ENCODE measurements at places on chromosomes 2 and 18.

DNA sequence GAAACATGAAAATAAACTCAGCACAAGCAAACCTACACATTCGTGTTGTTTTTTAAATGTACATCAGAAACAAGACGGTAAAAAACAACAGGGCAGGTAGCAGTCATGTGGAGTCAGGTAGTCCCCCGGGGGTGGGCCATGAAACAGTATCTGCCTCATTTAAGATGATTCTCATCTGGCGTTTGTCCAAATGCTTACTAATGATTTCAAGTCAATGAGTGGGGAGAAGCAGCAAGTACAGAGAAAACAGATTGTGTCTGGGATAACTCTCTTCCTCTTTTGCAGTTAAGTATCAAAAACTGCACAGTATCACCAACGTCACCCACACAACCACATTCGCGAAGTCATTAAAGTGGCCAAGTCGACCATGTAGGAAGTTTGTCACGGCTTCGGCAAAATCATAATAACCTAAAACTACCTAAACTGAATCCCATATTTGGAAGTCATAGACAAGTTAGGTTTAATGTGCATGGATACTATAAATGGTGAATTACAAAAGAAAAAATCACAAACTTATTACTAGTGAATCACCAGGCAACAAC lies 1.3 kb downstream of the LAPTM4A start:
- peak; percentile 68 for DNase-seq

- DNase-seq = peak; percentile 64
These were observed 63.4 kb downstream of the MREG start for GRCh38 chr2:215949991-215950404.

GRCh38 chr2:98489486-98489885 lies 44.8 kb downstream of the INPP4A start:
- no peak for DNase-seq

- no peak for DNase-seq
These were observed 136.1 kb downstream of the EXOC6B start for GRCh38 chr2:72689579-72690195.

GRCh38 chr2:14756981-14757657 lies 124.6 kb downstream of the LRATD1 start:
- peak; percentile 81 for DNase-seq

GRCh38 chr2:190583507-190584337 lies 49.2 kb upstream of the NEMP2 start:
- DNase-seq = no peak

GRCh38 chr2:174399171-174399570 lies 3.6 kb downstream of the SCRN3 start:
- DNase-seq = no peak

DNA sequence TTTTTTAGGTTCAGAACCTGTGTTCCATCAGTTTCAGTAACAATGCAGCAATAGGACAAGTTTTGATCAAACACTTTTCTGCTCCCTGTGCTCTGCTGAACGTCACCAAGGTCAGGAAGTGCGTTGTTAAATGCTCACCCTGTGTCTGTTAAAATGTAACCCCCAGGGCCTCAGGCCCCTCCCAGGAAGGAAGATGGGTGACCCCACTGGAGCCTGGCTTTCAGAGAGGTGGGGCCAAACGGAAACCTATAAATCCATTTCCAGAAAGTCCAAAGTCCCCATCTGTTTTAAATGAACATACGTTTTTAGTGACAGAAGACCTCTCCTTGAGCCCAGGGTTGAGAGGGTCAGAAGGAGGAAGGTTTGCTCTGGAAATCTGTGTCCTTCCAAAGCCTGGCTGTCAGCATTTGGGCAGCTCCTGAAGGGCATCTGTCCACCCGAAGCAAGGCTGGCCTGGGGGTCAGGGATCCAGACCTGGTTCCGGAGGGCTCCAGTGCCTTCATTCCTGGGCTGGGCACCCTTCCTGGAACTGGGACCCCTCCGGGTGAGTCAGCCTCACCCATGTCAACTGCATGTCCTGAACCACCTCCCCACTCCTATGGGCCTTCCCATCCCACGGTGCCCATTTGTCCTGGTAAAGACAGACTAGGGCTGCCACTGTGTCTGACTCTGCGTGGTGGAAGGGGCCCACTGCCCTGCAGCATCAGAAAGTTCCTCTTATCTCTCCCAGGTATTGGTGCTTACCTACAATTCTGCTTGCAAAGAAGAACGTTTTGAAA lies 117.4 kb upstream of the COPS8 start:
- no peak for DNase-seq

- no peak for DNase-seq
These were observed 80.5 kb upstream of the UPP2 start for GRCh38 chr2:158021226-158021625.

DNA sequence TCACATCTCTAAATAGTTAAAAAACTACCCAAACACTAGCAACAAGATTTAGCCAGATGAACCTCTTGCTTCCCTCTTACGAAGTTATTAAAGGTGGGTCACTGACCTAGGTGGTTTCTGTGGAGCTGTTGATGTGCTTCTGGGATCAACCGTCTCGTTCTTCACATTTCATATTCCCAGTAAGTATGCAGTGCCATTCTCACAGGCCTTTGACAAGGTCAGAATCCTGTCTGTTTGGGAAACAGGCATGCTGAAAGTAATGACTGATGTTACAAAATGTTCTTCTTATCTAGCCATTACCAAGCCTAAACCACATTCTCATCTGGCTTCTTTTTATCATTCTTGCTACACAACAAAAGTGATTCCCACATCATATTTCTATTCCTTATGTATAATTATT lies 70.3 kb downstream of the WDR7 start:
- no peak for DNase-seq

DNA sequence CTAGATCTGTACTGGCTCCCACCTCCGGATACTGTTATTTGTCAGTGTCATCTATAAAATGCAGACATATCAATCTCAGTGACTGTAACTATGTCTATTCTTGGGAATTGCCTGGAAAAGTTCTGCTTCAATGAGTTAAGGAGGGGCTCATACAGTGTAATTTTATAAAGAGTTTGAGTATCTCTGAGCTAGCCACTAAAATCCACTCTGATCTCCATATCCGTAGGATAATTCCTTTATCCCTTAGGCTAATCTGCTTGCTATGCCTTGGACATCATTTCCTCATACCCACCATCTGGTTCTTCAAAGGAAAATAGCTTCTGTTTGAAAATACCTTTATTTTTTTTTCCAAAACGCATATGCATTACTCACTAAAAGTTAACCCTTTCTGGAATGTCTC lies 863.2 kb downstream of the SUCLG1 start:
- no peak for DNase-seq

DNA sequence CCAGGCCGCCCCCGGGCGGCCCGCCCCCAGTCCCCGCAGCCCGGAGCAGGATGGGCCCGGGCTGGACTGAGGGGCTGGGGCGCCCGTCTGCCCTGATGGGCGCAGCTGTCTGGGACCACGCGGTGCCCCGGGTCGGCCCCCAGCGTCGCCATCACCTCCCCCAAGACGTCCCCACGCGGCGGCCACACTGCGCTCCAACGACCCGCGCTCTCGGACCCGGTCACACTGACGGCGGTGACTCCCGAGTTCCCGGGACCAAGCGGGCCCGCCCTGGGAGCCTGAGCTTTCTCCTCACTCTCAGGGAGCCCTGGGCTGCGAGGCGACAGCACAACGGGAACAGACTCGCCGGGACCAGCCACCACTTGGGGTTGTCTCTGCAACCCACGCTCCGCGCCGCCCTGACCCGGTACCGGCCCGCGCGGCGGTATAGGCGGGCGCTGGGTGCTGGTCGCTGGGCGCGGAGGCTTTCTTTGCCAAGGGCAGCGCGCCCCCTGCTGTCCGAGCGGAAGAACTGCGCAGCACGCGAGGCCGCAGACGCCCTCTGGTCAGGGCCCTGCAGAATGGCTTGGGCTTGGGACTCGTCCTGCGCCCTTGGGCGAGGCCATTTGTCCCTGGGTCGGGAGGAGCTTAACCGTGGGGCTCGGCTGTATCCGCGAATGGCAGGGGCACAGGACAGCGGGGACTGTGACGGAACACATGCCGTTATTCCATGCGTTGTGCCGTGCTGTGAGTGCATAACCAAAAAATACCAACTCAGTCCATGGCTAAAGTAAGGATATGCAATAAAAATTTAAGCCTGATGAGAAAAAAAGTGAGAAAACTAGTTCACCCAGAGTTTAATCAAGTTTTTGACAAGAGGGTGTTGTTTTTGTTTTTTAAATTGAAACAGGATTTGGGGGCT lies 54.8 kb upstream of the ANKRD62 start:
- peak; percentile 66 for DNase-seq

- no peak for DNase-seq
These were observed 98.4 kb upstream of the NCKAP5 start for GRCh38 chr2:133666621-133667020.

- no peak for DNase-seq
These were observed 156.9 kb downstream of the CTNNA2 start for GRCh38 chr2:79669714-79670113.

DNA sequence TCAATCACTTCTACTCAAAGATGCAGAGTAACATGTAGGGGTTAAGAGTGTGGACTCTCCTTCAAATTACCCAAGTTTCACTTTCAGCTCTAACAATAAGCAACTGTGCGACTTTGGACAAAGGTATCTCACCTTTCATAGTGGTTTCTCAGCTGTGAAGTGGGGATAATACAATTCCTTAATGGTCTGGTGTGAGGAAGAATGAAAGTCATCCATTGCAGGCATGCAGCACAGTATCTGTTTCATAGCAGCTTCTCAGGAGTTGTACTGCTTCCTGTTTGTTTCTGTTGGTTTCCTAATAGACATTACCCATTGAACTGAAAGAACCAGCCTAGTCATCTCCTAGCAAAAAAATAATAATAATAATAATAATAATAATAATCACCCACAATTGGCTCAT lies 74.4 kb downstream of the DDX18 start:
- DNase-seq = no peak

- DNase-seq = peak; percentile 47
These were observed 90.1 kb upstream of the COL3A1 start for GRCh38 chr2:188884046-188884445.

GRCh38 chr18:32674491-32674890 lies 98.3 kb downstream of the KLHL14 start:
- no peak for DNase-seq

GRCh38 chr2:127632592-127633489 lies 13.1 kb upstream of the GPR17 start:
- DNase-seq = no peak

- no peak for DNase-seq
These were observed 41.4 kb downstream of the DGKD start for GRCh38 chr2:233395687-233396086.

GRCh38 chr2:160826496-160826895 lies 332.9 kb upstream of the RBMS1 start:
- no peak for DNase-seq

DNA sequence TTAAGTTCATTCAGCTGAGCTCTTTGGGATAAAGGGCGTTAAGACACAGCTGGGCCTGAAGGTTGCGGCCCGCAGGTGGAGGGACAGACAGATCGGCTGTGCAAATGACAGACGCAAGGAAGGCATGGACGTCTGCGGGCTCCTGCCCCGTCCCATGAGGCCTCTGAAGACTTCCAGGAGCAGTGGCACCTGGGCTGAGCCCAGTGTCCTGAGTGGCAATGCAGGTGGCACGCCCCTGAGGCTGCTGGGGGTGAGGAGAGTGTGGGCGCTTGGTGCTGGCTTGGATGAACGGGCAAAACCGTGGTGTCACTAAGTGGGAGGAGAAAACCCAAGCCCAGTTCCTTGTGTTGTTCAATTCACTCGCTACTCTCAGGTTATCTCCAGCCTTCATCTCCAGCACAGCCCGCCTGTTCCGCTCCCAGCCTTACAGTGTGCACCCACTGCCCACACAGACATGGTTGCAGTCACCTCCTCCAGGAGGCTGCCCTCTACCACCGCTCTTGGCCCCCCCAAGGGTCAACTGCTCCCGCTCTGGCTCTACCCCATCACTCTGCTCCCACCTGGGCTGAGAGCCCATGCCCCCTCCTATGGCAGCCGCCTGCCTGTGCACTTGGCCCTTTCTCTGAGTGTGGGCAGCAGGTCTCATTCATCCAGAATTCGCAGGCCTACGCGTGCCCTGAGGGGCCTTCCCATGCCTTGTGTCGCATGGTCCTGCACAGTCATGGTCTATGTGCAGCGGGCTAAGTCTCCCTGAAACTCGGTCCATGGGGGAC lies 50.3 kb downstream of the PTGR3 start:
- no peak for DNase-seq

GRCh38 chr2:112622528-112622849 lies 23.2 kb upstream of the SLC20A1 start:
- DNase-seq = peak; percentile 94

DNA sequence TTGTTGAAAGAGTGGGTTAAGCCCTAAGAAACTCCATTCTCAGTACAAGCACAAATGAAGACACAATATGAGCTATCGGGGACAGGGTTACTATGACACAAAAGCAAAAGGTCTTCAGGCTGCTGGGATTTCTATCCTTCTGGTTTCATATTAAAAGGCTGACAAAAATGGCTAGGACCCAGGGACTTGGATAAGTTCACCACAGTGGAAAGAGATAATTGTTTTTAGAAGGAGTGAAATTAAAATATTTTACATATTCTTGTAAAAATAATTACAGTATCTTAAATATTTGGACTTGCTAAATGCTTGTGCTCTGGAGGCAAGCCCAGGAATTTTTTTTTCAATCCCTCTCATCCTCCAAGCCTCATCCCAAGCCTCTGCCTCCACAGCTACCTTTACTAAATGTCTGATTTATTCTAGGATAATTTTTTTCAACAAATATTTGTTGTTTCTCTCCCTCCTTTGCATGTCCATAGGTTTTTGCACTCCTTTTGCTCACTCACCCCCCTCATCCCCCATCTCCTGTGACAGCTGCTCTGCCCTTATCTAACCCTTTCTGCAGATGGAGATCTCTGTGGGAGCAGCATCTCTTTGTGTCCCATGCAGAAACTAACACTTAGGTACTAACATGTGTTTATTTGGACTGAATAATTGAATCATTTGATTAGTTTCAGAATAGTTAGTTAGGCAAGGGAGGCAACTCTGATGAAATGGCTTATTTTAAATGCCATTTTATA lies 47.8 kb upstream of the NABP1 start:
- no peak for DNase-seq

GRCh38 chr2:129784486-129784885 lies 195.0 kb upstream of the RAB6C start:
- no peak for DNase-seq

- DNase-seq = no peak
These were observed 170.3 kb upstream of the SETBP1 start for GRCh38 chr18:44510390-44510789.

GRCh38 chr2:10406491-10407188 lies 41.5 kb downstream of the ODC1 start:
- no peak for DNase-seq
